Right forelimb (tissue), 1 donor: ENCODE measurements at places on chromosomes 3 and 15.

- no peak for DNase-seq
These were observed 20.7 kb downstream of the MAP1A start for GRCh38 chr15:43538091-43538490.

DNA sequence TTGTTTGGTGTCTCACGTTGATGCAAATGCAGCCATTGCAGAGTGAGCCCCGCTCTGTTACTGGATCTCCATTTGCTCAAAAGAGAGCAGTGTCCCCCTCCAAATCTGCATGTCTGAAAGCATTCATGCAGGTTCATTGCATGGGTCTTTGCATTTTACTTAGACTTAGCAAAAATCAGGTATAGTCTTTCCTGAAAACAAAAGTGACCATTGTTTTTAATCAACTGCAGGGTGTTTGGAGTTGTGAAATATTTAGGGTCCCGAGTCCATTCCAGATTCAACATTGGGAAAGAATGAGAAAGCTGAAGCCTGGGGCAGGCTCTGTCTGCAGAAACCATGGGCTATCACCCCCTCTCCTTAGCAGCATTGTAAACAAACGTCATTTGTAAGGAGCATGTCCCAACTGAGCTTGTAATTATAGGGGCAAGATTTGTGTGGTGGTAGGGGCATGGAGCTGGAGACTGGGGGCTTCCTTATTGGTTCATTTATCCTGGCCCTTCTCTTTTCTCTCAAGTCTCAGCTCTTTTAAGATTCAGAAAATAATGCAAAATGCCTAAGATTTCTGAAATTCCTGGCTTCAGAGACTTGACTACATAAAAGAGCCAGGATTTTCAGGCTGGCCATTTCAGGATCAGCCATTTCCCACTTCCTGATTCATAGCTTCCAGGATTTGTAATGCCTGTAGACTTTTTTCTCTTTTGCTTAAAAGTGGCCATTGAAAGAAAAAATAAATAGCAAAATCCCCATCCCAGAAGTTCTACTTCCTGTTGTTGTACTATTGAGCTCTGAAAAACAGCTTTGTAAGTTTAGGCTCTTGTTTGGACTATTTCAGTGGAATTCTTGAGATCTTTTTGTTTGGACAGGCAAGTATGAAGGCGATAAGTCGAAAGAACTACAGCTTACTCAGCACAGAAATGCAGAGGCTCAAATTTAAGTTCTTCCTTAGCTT, 23.0 kb downstream of the IGF1R start:
- no peak for DNase-seq

DNA sequence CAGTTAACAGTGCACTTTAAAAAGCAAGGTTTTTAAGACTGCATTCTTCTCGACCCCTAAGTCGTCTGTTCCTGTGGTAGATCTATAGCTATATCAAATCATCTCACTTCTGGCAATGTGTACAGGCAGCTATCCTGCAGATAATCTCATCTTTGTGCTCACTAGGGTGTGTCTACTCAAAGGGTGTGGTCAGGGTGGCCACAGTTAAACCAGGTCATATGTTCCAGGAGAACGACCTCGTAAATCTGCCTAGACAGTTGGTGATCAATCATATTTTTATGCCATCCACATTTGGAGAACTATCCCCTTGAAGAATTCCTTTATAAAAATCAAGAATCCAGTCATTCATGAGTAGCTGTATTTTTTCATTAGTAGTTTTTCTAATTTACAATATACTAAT, 3.0 kb downstream of the VEPH1 start:
- no peak for DNase-seq

DNA sequence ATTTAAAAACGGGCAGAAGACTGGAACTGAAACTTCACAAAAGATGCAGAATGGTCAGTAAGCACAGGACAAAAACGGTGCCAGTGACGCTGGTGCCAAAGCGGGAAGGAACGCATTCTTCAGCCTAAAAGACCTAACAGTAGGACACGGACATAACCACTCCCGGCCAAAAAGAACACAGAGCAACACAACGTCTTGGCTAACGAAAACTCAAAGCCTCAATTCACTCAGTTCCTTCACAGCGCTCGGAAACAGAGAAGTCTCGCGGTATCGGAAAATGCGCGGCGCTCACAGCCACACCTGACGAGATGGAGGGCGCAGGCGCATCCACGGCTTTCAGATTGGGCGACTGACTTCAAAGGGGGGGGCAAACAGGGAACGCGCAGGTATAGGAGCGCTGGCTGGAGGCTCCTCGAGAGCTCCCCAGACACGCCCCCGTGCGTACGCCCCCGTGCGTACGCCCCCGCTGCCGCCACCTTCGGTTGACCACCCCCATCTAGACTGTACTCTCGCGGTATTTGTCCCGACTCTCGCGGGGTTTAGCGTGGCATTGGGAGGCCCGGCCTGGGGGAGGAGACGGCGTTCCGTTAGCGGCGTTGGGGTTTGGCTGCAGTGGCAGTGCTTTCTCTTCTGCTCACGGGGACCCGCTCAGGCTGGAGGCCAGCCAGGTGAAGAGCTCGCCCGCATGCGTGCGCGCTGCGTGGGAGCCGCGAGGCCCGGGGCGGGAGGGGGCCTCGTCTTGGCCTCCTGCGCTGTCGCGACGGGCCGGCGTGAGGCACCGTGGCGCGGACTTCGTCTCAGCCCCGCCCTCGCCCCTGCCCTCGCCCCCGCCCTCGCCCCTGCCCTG, at the start of gene NKTR:
NKTR (plus strand) TSS at position 576 of the 847 bp plus-strand sequence. CDS start 321 bp downstream, outside the sequence.
- peak; percentile 99 for DNase-seq

- no peak for DNase-seq
These were observed 23.4 kb downstream of the BOC start for GRCh38 chr3:113234688-113235260.

GRCh38 chr3:194582196-194582905, 50.9 kb downstream of the TMEM44 start:
- DNase-seq: no peak
